Left kidney (tissue), 8 donors: ENCODE measurements at places on chromosomes 4 and X. TPM values are rescaled to one million over a fixed set of nuclear protein-coding genes. Genes with fewer than 3 reads are reported as not detected.

ETDA gene
- not detected for polyA plus RNA-seq

CT45A2 gene
- polyA plus RNA-seq, result not detected

DNA sequence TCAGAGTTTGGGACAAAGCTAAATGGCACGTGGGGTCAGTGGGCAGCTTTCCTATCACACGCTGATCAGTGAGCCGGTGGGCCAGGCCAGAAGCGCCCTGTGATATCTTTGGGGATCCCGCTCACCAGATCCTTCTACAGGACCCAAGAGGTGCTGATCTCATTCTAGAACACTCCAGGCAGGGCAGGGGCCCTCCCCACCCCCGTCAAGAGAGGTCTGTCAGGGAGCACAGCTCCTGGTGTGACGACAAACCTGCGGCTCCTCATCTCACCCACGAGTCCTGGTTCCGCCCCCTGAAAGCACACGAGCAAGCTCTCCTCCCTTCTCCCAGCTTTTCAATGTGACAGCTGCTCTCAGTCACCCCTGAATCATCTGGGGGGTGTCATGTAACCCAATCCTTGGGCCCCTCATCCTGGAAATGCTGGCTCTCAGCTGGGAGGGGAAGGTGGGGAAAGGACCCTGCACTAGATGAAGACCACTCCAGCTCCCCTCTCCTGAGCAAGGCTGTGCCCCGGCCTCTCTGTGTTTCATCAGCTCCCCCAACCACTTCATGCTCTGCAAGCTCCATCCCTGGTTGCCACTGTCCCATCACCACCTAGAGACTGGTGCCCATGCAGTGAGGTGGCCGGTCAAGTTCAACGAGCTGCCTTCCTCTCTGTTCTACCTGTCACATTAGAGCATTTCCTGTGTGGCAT, 4.6 kb downstream of the HCFC1 start:
- DNase-seq, result no peak

GRCh38 chr4:150229520-150229919, 151.3 kb downstream of the DCLK2 start:
- DNase-seq, result no peak
